Activated CD4-positive, alpha-beta T cell treated with anti-CD3 and anti-CD28 coated beads for 48 hours (primary cell): ENCODE measurements at places on chromosomes 16 and 17.

DNA sequence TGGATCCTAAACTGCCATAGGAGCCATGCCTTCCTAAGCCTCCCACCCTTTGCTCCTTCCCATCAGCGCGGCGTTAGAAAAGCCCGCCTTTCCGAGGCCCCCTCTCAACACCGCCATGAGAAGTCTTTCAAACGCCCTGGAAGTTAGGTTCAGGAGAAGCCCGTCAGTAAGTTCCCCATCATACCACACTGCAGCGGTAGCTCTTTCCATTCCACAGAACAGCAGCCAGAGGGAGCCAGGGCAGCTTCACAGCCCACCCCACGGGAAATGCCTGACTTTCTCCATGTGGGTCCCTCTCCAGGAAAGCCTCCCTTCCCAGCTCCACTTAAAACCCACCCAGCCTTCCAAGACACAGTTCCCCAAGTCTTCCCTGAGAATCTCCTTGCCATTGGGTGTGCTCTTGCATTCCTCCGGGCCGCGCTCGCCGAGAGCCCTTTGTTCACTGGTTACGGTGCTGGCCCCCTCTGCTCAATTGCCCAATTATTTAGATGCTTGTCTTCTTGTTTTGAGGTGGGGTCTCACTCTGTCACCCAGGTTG is 28.7 kb downstream of the KIAA0513 start:
- peak; percentile 13 for DNase-seq

GRCh38 chr17:61249649-61250299 is 149.9 kb upstream of the TBX2 start:
- DNase-seq = no peak

- no peak for DNase-seq
Measured at GRCh38 chr17:71519285-71519684, 601.5 kb upstream of the SOX9 start.

DNA sequence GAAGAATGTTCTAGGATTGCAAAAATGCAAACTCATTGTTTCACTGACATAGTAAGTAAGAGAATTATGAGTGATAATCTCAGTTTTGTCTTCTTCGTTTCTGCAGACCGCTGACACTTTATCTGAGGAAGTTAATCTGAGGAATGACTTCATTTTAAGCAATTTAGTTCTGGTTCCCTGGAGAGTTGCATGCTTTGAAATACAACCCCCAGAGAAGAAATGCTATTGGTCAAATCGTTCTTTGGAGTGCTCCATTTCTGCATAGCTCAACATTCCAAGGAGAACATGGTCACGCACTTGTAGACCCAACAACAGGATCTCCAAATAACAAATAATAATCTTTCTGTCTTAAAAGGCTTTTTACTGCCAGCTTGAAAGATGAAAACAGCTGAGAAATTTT is 427.1 kb downstream of the GRIN2A start:
- DNase-seq = no peak

DNA sequence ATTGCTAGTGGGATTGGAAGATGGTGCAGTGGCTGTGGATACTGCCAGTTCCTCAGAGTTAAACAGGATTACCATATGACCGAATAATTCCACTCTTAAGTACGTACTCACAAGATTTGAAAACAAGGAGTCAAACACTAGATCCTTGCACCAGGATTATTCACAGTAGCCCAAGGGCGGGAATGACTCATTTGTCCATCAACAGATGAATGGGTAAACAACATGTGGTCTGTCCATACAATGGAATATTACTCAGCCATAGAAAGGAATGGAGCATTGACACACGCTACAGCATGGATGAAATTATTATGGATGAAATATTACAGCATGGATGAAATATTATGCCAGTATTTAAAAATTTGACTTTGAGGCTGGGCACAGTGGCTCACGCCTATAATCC is 9.1 kb upstream of the MAPK8IP3 start:
- no peak for DNase-seq

GRCh38 chr17:16005636-16006035 is 6.0 kb downstream of the TTC19 start:
- DNase-seq = no peak

DNA sequence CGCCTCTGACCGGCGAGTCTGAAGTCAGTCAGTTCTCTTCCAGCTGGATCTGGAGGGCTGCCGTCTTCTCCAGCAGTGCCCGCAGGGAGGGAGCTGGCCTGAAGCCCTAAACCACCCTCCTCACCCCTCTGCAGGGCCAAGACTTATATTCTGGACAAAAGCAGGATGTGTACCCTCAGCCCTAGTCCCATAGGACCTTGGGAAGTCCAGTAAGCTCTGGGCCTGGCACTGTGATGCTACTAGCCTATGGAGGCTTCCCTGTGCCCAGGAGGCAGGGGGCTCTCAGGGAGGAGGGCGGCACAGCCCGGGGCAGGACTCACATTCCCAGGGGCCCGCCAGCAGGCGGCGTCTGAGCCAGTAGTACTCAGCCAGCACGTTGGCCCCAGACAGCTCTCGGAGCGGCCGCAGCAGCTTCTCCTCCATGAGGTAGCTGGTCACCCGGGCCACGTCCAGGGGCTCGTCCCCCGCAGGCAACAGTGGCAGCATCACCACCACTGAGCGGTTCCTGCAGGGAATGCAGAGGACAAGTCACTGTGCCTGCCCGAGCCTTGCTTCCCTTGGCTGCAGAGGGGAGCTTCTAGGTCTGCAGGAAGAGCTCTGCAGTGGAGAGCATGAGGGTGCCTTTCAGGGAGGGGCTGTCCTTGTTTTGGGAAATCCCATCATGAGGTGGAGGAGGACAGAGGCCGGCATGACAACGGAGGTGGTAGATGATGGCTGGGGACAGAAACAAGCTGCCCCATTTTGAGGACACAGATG is 41.7 kb downstream of the RMI2 start:
- peak; percentile 28 for DNase-seq

DNA sequence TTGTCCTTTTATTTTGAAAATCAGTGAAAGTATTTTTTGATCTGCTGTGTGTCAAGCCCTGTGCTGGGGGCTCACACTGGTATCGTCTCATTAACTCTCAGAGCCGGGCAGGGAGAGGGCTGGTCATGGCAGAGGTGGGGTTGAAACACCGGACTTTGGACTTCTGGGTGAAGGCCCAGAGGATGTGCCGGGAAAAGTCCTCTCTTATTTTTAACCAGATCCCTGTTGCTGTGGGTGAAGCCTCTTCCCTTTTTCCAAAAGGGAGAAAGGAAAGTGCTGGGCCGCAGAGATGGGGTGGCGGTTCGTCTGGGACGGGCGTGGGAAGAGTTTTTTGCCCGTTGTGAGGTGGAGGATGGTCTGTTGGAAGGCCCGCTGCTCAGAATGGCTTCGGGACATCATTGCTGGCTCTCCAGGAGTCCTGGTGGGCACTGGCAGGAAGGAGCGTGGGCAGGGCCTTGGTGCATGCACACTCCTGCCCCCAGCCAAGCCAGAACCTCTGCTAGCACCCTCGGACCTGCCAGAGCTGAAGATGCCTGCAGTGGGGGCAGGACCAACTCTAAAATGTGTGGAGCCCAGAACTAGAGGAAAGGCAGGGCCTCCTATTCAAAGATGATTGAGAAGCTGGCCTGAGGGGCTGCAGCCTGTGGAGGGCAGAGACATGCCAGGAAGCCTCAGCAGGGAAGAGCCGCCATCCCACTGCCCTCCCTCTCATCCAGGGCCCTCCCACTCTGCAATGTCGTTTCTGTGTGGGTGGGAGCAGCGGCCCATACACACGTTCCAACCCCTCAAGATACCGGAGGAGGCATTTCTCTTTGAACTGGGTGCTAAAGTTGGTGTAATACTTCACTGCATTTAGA is 213.2 kb downstream of the CCDC182 start:
- DNase-seq = no peak

DNA sequence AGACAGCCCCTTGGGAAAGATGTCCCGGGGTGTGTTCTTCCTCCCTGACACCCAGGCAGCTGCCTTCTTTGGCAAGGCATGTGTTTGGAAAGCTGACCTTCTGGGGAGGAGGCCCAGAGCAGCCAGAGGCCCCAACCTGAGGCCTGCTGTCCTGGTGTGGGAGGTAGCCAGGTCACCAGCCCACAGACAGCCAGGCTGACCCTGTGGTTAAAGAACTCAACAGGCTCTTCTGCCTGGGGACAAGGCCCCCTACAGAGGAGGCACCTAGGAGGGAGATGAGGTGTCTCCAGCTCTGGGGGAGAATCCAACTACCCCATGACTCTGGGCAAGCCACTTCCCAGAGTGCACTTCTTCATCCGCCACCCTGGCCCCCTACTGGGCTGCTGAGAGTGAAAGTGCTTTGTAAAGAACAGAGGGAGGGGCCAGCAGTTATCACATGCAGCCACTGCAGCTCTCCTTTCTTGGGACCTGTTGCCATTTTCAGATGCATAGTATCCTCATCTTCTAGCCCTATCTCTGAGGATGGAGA is 13.1 kb upstream of the SREBF1 start:
- peak; percentile 87 for DNase-seq

GRCh38 chr17:35898283-35899070 is 18.3 kb upstream of the CCL5 start:
- peak; percentile 46 for DNase-seq

DNA sequence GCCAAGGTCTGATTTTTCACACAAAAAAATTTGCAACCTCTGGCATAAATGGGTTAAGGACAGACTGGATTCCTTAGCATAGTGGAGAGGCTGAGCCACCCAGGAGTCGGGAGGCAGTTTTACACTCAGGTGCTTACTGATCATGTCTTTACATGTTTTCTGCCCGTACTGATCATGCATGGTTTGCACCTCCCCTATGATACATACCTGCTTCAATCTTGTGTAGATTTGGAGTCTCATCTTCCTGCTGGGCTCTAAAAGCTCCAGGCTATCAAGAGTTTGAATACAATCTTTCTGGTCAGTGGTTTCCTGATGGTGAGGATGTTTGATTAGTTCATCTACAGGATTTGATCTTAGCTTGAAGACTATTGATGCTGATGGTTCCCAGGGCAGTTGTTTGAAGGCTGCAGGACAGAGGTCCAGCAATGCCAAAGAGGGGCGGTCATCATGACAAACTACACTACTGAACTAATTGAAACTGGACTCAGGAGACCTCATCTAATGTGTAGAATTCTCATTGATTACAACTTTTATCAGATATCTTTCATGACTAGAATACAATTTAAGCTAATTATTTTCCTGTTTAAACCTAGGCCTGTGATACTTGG is 6.9 kb downstream of the C1QBP start:
- DNase-seq = no peak

GRCh38 chr16:85697431-85697830 is 8.7 kb upstream of the GINS2 start:
- no peak for DNase-seq

DNA sequence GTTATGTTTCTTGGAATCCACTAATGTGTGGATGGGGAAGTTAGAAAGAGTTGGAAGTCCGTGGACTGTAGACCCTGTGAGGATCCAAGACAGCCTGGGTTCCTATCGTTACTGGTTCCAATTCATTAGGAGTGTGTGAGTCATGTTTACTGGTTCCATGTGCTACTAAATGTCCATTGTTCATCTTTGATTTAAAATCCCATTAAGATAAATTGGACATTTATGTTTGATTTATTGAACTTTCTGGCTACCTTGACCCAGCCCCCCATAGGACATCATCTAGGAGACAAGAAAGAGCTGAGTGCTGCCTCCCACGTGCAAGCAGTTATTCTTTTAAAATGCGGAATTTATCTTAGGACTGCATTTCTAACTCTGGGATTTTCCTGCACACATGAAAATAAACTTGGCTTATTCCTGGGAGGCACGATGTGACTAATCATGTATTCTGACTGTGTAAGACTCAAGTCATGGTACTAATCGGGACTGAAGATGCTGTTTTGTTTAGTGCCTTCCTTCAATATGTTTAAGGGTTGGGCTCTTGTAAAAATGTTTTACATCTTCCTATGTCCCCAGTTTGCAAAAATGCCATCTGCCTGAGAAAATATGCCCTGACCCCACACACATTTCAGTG is 53.4 kb downstream of the RGS9 start:
- DNase-seq = no peak

GRCh38 chr17:37650419-37651003 is 7.3 kb upstream of the DDX52 start:
- peak; percentile 8 for DNase-seq

DNA sequence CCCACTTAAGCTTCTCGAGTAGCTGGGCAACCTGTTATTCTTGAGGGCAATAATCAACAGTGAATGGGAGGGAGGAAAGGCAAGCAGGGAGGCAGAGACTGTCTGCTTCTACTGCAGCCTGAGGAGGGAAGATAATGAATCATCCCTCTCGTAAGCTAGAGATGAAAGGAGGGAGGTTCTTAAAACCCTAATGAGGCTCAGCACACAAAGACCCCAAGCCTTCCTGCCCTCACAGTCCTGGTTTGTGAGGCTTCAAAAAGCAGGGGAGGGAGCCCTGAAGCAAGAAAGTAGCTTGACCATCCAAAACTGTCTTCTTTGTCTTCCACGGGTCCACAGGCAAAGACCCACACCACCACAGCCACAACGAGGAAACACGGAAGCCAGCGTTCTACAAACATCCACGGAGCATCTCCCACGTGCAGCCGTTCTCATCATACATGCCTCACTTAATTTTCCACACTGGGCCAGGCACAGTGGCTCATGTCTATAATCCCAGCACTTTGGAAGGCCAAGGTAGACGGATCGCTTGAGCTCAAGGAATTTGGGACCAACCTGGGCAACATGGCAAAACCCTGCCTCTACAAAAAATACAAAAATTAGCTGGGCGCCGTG is 1.8 kb downstream of the PIK3R5 start:
- no peak for DNase-seq

DNA sequence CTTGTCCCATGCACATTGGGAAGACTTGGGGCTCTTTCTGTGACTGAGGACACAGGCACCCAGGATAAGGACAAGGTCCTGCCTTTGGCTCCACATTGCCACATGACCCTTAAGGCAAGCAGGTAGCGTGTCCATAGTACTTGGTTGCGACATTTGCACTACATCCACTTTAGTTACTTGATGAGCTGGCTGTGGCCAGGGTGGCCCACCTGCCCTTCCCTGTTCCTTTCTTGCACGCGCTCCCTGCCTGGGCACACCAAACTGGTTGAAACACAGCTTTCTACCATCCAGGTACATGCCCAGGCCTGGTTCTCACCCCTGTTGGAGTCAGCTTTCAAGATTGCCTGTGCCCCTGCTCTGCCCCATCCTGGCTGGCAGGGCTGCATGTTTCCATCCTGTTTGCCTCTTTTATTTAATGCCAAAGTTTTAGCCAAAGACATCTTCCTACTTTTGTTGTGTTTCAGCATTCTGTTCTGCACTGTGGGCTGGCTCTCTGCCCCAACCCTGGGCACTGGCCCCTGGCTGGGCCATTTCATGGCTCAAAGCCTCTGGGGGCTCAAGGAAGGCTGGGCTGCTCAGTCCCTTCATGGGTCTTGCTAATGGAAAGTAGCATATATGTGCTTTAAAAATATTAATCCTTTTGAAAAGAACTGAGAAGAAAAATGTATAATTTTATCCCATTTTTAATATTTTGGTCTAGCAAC is 3.2 kb downstream of the B3GNT9 start:
- DNase-seq = no peak

GRCh38 chr17:58200024-58200633 is 7.6 kb downstream of the EPX start:
- peak; percentile 79 for DNase-seq

GRCh38 chr16:82181461-82182185 is 11.6 kb upstream of the MPHOSPH6 start:
- no peak for DNase-seq

GRCh38 chr16:87636050-87636684 is 33.9 kb downstream of the JPH3 start:
- DNase-seq = peak; percentile 92
